ENCODE measurements at places on chromosomes 2 and 18.

- DNase-seq: no peak
Measured at GRCh38 chr2:46963941-46964673, 48.5 kb upstream of the MCFD2 start.

GRCh38 chr2:33133454-33133952, 186.8 kb downstream of the LTBP1 start:
- DNase-seq: no peak

DNA sequence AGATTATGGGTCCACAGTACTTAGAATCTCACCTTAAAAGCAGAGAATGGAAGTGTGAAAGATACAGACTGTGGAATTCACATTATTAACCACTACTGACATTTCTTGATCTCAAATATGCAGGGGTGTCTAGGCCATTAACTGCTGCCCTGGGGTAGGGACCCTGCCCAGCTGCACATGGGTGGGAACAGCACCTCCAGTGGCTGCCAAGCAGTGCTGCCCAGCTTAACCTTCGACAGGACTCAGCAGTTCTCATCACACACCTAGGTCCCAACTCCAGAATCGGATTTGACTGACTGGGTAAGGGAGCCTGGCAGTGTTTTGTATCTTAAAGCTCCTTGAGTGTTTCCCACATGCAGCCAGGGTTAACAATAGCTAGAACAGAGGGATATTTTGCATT, 14.9 kb downstream of the ERFE start:
- no peak for DNase-seq

GRCh38 chr18:72541871-72542332, 2.2 kb downstream of the CBLN2 start:
- DNase-seq: no peak

GRCh38 chr2:199570934-199571333, 113.2 kb upstream of the SATB2 start:
- no peak for DNase-seq

DNA sequence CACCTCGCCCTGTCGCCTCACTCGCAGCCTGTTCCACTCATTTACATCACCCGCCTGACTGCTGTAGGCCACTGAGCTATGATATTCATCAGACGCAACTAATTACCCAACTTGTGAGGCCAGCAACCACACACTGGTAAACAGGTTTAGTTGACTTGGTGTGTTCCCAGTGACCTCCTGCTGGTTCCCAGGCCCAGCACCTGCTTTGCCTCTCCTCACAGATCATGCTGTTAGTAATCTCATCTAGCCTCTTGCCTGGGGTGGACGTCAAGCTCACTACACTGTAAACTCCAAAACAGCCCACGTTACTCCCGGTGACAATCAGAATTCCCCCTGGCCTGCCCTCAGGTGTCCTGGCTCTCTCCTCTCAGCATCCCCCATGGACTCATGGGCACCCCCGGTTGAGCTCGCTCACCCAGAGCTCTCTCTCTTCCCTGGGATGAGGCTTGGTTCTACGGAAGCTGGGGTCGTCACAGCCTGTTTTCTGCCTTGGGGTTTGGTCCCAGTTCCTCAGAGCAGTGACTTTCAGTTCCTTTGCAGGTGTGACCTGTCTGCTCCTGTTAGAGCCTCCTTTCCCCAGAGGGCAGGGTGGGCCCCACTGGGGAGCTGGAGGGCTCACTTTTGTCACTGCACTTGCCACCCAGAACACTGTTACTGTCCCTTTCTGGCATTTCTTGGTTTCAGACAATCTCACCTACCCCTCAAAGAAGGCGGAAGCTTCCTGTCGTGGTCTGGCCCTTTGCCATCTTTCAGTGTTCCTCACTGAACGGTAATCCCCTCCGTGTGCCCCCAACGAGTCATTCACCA, 40.3 kb downstream of the INPP5D start:
- no peak for DNase-seq

DNA sequence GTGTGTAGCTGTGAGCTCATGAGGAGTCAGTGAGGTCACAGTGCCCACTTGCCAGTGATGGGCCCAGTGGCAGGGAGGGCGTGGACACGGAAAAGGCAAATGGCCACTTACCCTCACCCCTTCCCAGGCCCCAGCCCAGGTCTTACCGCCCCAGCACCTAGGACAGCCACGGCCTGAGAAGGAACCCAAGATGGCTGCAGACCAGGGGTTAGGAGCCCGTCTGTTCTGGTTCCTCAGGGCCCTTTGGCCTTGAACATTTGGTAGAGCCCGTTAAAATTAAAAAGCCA, 74.1 kb downstream of the EMX1 start:
- no peak for DNase-seq

DNA sequence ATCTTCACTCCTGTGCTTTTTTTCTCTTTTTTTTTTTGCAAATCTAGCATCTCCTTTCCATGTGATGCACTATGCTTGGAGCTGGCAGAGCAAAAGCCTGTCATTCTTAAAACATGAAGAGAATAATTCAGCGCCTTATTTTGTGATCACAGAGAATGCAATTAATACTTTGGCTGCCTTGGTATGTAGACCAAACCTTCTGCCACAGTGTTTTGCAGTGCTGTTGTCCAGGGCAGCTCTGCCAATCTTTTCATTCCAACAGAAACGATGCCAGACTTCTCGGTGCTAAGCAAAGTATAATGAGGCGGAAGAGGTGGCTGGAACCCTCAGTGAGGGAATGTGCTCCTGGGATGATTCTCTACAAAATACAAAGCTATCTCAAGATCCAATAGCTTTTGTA, 25.6 kb downstream of the BCL2 start:
- no peak for DNase-seq

GRCh38 chr2:74735009-74735408, 81.0 kb downstream of the SEMA4F start:
- DNase-seq: no peak

GRCh38 chr2:8006181-8006580, 675.7 kb upstream of the ID2 start:
- DNase-seq: no peak
